ENCODE measurements at places on chromosomes 5 and 9. TPM values are rescaled to one million over a fixed set of nuclear protein-coding genes. Genes with fewer than 3 reads are reported as not detected.

TNFSF8 gene
- total RNA-seq = 52.6 TPM

GRCh38 chr9:70589571-70590314, 175.3 kb upstream of the KLF9 start:
- no peak for DNase-seq

- DNase-seq = no peak
Observed at GRCh38 chr5:135137146-135137915, 103.3 kb upstream of the PITX1 start.

DNA sequence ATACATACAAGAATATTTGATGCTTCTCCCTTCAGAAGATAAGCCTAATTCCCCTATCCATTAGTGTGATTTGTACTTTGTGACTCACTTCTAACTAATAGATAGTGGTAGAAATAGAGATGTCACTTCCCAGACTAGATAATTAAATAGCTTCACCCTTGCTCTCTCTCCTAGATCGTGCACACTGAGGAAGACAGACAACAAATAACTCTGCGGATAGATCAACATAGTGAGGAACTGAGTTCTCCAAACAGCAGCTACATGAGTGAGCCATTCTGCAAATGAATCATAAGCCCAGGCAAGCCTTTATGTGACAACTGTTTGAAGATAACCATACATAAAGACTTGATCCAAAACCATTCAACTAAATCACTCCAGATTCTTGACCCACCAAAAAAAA, 1083.4 kb upstream of the C9orf72 start:
- DNase-seq = no peak

C5orf15 gene
- 19.2 TPM for total RNA-seq

DNA sequence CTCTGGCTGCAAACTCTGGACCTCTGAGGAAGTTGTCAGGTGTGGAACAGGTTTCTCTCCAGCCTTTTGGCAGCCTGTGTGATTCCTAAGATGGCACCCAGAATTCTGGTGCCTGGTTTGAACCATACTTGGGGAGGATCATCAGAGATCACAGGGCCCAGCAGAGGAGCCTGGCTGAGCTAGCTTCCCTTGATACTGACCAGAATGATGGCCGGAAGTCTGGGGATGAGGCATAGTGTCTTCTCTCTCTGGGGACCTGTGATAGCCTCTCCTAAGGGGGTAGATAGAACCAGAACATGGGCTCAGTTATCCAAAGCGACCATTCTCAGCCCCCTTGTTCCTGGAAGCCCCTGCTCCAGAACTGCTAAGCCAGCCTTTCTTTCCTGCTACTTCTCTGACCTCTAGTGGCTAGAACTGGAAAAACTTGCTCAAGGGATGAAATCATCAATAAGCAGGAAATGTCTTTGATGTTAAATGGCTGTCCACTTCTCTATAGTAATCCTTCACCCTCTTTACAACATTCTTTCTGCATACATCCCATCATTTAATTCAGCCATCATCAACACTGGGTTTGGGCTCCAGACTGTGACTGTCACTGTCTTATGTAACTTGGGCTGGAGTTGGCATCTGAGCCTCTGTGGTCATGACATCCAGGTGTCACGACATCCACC, 55.1 kb downstream of the C9orf152 start:
- DNase-seq = peak; percentile 60

- DNase-seq = no peak
Observed at GRCh38 chr9:113548221-113549041, 84.9 kb downstream of the RGS3 start.

DNA sequence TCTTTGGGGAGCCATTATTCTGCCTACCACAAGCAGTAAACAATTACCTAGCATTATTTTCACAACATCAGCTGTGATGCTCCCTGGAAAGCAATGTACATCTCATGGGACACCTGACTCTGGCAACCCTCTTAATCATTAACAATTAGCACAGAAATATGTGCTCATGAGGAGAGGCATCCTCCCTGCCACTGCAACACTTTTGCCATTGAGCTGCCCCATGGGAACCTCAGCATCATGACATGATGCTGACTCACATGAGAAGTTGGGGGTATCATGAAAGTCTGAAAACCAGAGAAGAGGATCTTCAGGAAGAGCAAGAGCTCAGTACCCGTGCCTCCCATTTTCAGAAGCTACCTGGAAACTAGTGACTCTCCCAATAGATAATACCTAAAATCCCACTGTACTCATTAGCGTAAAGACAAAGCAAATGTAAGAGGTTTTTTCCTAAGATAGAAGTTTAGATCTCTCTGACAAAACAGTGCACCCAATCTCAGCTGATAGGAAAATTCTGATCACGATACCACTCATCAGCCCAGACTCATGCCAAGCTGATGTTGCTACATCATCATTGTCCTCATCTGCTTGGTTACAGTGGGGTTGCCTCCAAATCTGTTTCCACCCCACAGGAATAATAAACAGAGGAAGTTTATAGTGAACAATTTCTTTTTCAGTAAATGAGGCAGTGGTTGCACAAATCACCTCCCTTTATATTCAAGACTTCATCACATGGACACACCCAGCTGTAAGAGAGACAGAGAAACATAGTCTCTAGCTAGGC, 244.5 kb downstream of the NR2F1-AS1 start:
- no peak for DNase-seq

DNA sequence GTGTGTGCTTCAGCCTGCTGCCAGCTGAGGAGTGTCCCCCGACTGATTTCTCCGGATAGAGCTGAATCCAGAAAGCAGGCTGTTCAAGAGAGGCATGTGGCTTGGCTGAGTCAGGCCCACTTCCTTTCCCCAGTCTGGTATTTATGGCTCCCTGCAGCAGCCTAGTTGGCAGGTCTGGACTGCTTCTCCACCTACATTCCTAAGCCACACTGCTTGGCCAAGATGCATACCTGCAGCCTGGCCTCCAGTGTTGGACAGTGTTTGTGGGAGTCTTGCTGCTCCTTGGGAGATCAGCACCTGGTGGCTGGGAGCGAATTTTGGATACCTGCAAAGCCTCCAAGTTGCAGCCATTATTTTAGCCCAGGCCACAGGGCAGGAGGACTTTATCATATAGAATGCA, 670.8 kb downstream of the ACTL7B start:
- DNase-seq = no peak

FGFR4 gene
- total RNA-seq = 0.53 TPM

DNA sequence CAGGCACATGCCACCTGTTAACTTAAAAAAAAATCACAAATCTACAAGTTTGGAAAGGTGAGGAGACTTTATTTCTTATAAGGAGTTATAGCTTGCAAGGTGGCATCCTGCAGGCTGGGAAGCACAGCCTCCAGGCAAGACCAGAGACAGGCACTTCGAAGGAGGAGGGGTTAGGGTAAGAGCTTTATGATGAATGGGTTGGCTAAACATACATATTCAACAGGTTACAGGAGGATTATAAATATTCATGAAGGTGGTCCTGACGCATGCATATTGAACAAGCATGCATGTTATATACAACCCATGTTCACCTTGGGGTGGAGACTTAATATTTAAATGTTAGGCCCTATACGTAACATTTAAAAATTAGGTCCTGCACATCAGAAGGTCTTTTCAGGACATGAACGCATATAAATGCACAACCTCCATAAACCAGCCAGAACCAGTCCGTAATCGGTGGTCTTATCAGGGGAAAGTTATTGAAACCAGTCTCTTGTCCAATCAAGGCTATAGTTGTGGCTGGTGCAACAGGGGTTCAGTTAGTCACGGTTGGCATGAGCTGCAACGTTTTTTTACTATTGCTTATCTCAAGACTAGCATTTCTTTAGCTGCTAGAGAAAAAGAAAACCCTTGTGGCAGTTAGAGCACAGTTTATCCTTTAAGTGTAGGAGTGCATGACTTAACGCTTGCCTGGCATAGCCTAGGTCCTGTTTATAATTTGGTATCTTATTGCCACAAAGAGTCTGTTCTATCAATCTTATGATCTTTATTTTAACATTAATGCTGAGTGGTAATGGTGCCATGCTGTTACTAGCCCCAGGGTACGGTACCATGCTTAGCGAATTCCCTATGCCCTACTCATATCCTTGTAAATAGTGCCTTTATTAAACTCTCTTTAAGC, 72.7 kb downstream of the C9orf57 start:
- no peak for DNase-seq
